ENCODE measurements at places on chromosomes 16 and 17.

DNA sequence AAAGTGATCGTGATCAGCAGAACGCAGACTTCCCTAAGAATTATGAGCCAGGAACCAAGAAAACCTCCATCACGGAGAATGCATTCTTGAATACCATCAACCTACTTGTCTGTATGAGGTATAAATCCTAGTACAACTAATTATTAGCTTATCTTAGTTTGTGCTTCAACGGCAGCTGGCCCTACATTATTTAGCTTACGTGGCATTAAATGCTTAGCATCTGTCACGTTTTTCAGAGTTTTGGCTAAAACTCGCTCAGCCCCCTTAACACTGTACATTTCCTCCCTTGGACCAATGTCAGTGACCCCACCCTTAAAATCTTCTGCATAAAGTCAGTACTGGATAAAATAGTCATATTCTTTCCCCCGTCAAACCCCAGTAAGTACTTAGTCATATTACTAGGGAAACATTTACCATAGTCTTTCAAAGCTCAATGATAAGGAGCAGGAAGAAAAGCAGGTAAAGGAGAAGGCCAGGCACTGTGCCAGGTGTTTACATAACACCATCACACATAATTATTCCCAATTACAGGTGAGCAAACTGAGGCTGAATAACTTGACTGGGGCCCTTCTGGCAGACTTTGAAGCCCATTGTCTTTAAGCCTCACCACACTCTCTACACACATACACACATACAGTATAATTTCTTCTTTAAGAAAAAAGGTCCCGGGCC lies 16.6 kb upstream of the TXNDC11 start:
- DNase-seq: no peak

DNA sequence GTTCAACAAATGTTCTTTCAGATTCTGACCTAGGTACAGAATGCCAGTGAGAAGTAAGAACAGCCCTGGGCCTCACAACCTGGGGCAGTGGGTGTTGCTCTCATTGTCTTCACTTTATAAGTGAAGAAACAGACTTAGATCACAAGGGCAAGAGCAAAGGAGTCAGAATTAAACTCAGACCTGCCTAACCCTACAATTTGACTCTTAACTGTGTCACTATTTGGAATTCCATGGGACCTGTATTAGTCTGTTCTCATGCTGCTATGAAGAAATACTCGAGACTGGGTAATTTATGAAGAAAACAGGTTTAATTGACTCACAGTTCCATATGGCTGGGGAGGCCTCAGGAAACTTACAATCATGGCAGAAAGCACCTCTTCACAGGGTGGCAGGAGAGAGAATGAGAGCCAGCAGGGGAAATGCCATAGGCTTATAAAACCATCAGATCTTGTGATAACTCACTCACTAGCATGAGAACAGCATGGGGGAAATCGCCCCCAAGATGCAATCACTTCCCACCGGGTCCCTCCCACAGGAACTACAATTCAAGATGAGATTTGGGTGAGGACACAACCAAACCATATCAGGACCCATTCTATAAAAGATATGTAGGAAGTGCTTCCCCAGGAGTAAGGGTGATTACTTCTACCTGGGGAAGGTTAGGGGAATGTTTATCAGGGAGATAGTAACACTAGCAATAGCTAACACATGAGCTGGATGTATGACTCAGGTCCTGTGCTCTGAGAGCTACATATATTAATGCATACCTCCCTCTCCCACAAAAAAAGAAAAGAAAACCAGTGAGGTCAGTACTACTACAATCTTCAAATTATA lies 270.1 kb downstream of the SOX9 start:
- DNase-seq: peak; percentile 88

- no peak for DNase-seq
Observed at GRCh38 chr17:19357761-19358160, 4.8 kb downstream of the B9D1 start.

GRCh38 chr17:64546716-64547115 lies 39.9 kb downstream of the CEP95 start:
- no peak for DNase-seq

GRCh38 chr16:81634380-81635062 lies 144.6 kb upstream of the PLCG2 start:
- DNase-seq: peak; percentile 22

DNA sequence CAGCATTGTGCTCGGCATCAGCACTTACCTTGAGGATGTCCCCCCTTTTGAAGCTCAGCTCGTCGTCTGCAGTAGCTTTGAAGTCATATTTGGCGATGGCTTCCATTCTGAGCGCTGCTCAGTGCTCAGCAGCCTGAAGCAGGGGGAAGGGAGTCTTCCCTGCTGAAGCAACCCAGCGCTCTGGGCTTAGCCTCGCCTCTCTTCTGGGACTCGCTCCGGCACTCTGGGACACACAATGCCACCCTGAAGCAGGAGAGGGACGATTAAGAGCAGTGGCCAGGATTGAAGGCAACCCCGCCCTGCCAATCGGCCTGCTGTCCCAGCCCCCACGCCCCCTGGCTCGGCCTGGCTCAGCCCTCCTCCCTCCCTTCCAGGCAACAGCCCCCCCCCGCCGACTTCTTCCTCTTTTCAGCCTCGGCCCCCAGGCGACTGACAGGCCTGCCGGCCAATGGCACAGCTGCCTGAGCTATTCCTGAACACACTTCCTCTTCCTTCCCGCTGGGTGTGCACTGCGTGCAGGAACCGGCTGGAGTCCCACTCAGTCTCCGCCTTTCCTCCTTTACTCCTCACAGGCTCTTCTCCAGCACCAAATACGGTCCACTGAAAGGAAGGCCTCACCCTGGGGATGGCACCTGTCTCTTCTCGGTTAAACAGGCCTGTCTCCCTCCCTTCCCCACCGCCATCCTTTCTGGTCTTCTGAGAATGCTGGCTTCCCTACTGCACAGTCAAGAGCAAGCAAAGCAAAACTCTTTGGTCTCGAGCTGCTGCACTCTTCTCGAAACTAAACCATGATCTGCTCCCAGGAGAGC lies 11.8 kb downstream of the GRB2 start:
- DNase-seq: peak; percentile 99

DNA sequence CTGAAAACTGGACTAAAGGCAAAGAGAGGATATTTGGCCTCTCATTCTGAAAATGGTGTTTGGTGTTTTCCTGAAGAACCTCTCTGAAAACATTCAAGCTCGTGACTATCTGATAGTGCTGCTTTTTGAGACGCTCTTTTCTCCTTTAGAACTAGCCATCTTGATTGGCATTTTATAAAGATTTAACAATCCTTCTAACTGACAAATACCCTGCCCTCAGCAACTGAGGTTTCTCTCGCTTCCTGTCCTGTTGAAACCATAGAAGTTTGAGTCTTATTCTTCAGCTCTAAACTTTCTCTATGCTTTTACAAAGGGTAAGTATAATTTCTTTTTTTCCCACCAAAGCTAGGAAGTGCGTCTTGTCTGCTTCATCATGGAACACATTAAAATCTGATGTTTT lies 13.3 kb downstream of the CNEP1R1 start:
- no peak for DNase-seq

DNA sequence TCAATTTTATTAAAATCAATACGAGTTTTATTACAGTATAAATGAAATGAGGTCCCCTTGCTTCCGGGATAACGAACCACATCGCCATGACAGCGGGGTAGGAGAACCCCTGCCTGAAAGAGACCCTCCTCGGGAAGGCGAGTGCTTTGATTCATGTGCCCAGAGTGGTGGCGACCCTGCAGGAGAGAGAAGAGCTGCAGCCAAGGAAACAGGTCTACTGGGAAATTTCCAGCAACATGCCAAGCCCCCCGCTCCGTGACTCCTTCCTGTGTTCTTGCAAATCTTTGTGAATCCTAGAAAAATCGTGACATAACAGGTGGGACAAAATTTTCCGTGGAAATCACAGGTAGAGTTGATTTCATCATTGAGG lies 162.5 kb downstream of the WSCD1 start:
- no peak for DNase-seq

DNA sequence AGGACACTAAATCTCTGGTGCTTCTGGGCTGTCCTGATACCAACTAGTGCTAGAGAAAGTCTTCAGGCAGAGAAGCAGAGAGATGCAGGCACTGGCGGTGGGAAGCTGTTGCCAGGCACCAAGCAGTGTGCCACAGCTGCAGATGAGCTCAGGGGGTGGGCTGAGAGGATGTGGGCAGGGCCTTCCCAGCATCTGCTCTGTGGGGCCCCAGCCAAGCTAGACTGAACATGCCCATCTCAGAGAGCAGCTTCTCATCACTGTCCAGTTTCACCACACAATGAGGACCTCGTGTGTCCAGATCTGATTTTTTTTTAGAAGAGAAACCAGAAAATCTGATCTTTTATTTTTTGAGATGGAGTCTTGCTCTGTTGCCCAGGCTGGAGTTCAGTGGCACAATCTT lies 17.1 kb downstream of the PSKH1 start:
- DNase-seq: no peak

DNA sequence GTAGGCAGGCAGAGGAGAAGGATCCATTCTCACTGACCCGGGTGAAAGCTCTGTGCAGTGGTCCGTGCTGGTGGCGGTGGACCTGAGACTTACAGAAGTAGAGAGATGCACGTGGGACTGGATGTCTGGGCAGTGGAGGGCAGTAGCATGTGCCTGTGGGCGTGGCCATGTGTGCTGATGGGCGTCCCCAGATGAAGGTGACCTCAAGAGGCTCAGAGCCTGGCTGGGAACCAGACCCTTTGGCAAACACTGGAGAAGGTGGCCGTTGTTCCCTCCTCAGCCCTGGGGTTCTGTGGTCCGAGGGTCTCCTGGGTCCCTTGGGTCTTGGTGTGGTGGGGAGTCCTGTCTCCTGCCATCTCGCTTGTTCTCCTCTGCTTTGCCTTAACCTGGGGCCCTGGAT lies 15.6 kb downstream of the WSCD1 start:
- no peak for DNase-seq

DNA sequence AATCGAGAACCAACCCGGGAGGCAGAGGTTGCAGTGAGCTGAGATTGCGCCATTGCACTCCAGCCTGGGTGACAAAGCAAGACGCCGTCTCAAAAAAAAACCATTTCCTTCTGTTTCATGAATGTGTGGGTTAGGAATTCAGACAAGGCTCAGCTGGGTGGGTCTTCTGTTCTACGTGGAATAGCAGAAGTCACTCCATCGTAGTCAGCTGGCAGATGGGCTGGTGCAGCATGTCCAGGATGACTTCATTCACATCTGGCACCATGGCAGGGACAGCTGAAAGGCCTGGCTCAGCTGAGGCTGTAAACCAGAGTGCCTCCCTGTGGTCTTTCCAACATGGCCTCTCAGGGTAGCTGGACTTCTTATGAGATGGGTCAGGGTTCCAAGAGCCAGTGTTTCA lies 89.0 kb downstream of the C17orf67 start:
- DNase-seq: no peak

DNA sequence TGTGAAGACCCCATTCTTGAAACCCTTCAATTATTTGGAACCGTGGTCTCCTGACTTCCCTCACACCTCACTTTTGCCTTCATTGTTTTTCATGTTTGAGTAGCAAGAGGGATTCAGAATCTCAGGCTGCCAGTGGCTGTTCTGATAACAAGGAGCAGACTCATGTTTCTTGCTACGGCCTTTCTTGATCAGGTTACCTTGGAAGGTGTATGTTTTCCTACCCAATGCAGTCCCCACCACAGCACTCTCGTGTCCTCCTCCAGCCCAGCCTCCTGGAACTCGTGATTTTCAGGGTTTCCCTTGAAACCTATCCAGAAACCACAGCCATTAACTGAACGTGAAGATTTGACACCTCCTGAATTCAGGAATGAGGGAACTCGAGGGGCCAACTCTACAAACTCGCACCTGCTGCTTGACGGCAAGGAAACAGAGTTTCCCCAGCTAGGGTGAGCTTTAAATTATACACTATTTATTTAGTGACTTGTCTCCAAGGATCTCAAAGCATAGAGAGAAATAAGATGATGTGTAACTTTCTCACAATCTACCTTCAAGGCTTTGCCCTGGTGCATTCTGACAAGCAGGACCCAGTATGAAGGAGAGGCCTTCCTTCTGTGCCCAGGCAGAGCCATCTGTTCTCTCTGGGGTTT lies 1.6 kb downstream of the ZFHX3 start:
- DNase-seq: no peak

DNA sequence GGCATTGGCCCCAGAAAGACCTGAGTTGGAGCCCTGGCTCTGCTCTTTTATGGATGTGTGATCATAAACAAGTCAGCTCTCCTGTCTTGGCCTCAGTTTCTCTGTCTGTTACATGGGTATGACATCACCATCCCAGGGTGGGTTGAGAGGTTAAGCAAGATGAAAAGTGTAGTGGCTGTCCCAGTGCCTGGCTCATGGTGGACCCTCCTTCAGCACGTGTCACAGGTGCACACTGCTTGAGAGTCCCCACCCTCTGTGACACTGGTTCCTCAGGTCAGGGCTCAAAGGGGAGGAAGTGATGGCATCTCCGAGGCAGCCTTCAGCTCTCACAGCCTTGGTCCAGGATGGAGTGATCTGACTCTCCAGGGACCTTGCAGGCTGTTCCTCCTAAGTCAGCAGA lies 218.4 kb downstream of the HAPSTR1 start:
- no peak for DNase-seq

DNA sequence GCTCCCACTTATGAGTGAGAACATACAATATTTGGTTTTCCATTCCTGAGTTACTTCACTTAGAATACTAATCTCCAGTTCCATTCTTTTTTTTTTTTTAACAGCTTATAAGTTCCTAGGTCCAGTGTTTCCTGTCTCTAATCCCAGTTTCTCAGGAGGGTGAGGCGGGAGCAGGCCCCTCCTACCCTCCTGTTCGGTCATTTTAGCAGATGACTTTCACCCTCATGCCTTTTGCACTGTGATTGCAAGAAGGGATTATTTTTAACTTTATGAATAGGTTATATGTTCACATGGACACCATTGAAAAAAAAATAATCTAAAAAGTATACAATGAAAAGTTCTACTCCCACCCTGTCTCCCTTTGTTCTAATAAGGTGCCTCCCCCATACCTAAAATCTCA lies 47.6 kb downstream of the CDH1 start:
- no peak for DNase-seq

- no peak for DNase-seq
Observed at GRCh38 chr17:40103071-40103661, 2.8 kb upstream of the NR1D1 start.

- DNase-seq: no peak
Observed at GRCh38 chr17:75888484-75888883, 8.3 kb downstream of the TRIM65 start.

DNA sequence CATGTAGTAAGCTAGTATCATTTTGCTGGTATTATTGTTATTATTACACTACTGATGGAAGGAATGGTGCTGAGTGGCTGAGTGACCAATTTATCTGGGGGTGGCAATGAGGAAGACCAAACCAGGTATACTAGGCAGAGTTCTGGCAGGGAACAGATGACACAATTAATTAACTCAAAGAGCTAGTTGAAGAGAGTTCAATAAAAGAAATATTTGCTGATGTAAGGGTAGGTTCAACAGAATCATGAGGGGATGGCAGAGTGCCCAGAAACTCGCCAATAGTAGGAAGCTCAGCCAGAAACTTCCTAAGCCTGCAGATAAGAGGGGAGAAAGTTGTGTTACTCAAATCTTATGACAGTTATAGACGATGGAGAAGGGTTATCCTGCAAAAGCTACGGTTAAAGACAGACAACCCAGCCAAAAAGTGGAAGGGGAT lies 352.5 kb downstream of the KCNJ2 start:
- peak; percentile 2 for DNase-seq

DNA sequence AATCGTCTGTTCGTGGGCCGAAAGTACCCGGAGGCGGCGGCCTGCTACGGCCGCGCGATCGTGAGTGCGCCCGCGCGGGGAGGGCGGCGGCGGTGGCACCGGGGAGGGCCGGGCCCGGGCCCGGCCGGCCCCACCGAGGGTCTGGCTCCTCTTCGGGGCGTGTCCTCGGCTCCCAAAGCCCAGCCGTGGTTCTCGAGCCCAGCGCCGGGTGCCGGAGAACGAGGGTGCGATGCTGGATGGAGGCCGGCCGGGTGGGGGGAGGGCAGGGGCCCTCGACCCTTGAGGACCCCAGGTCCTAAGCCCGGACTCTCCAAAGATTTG lies 375 bp downstream of the STUB1 start:
- no peak for DNase-seq

- DNase-seq: no peak
Observed at GRCh38 chr17:34622862-34623623, 43.7 kb downstream of the TMEM132E start.
